Gastrocnemius medialis (tissue), 4 donors: ENCODE measurements at places on chromosomes 5 and 9. TPM values are rescaled to one million over a fixed set of nuclear protein-coding genes. Genes with fewer than 3 reads are reported as not detected.

GRCh38 chr5:173278172-173278571, 43.2 kb upstream of the NKX2-5 start:
- peaks cover 6% of the 10 kb centered on the region for H3K27me3 ChIP-seq
- H3K27ac ChIP-seq = no peak overlapping the region
- no peaks in the 10 kb centered on the region for H3K4me1 ChIP-seq
- H3K4me3 ChIP-seq = no peak overlapping the region
- H3K36me3 ChIP-seq = no peaks in the 10 kb centered on the region
- DNase-seq = no peak

GRCh38 chr5:15544039-15544438, 44.1 kb downstream of the FBXL7 start:
- H3K27me3 ChIP-seq = no peaks in the 10 kb centered on the region
- H3K27ac ChIP-seq = no peak overlapping the region
- no peak overlapping the region for H3K4me3 ChIP-seq
- H3K4me1 ChIP-seq = no peaks in the 10 kb centered on the region
- no peak for DNase-seq

DNA sequence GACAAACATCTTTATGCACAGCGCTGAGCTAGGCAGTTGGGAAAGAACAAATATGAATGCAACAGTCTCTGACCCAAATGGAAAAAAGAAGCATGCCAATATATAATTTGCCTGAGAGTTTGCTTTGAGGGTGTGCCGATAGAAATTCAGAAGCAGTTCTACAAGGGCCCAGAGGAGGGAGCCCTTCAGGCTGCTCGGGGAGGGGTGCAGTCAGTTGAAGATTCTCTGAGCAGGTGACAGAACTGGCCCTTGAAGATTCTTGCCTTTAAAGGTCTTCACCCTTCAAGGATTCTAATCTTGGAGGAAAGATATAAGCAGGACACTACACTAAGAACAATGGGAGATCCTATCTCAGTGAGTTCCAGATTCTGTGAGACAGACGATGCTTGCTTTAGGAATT, 3.7 kb upstream of the PAPPA start:
- H3K36me3 ChIP-seq = no peaks in the 10 kb centered on the region
- H3K27ac ChIP-seq = no peak overlapping the region
- no peaks in the 10 kb centered on the region for H3K27me3 ChIP-seq
- DNase-seq = no peak

- H3K4me1 ChIP-seq = no peaks in the 10 kb centered on the region
- no peak for DNase-seq
- no peaks in the 10 kb centered on the region for H3K36me3 ChIP-seq
- no peak overlapping the region for H3K27ac ChIP-seq
- H3K27me3 ChIP-seq = no peaks in the 10 kb centered on the region
Observed at GRCh38 chr9:134562146-134562849, 79.3 kb upstream of the COL5A1 start.

The MAMDC4 gene
- 0.95 TPM for total RNA-seq

DNA sequence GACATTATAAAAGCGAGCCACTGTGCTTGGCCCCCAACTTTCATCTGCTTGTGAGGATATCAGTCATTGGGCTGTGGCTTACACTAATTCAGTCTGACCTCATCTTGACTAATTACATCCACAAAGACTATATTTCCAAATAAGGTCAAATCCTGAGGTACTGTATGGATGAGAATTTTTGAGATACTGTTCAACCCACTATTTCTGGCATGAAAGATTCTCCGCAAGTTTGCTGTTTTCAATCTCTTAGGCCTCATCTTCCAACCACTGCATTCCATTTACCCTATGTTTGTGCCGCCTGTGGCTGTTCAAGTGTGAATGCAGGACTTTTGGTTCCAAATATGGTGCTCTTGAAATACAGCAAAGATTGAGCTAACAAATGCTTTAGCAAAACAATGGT, 400.9 kb upstream of the SGCD start:
- no peak overlapping the region for H3K4me3 ChIP-seq
- H3K27me3 ChIP-seq = no peaks in the 10 kb centered on the region
- DNase-seq = no peak
- no peaks in the 10 kb centered on the region for H3K36me3 ChIP-seq

- H3K36me3 ChIP-seq = no peaks in the 10 kb centered on the region
- DNase-seq = no peak
- no peak overlapping the region for H3K27ac ChIP-seq
- no peaks in the 10 kb centered on the region for H3K4me1 ChIP-seq
Observed at GRCh38 chr9:89505911-89506310, 8.0 kb upstream of the SEMA4D start.

DNA sequence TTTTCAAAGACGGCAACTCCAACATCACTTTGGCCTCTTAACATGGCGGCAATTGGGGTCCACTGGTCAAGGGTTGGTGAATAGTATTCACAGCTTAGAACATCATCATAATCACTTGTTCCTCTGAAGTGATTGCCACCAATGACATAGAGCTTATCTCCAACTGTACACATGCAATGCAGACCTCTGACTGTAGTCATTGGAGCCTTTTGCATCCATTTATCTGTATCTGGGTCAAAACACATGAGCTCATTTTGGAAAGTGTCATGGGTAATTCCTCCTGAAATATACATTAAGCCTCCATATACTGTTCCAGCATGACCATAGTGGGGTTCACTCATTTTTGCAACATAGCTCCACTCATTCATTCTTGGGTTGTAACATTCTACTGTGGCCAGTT, 2.0 kb downstream of the KLHL9 start:
- no peak for DNase-seq
- no peaks in the 10 kb centered on the region for H3K27me3 ChIP-seq
- H3K4me1 ChIP-seq = peaks cover 50% of the 10 kb centered on the region
- H3K4me3 ChIP-seq = peak overlapping the region; percentile 68
- H3K36me3 ChIP-seq = no peaks in the 10 kb centered on the region
- no peak overlapping the region for H3K27ac ChIP-seq

GRCh38 chr5:98205691-98206461, 567.6 kb upstream of the RGMB start:
- no peaks in the 10 kb centered on the region for H3K36me3 ChIP-seq
- no peak overlapping the region for H3K4me3 ChIP-seq
- H3K27ac ChIP-seq = no peak overlapping the region
- peaks cover 4% of the 10 kb centered on the region for H3K4me1 ChIP-seq
- no peaks in the 10 kb centered on the region for H3K27me3 ChIP-seq

GRCh38 chr9:90085633-90086032, 480.8 kb downstream of the GADD45G start:
- H3K27ac ChIP-seq = no peak overlapping the region
- no peak overlapping the region for H3K4me3 ChIP-seq
- no peaks in the 10 kb centered on the region for H3K27me3 ChIP-seq
- no peaks in the 10 kb centered on the region for H3K36me3 ChIP-seq

- no peak for DNase-seq
- no peak overlapping the region for H3K4me3 ChIP-seq
- no peaks in the 10 kb centered on the region for H3K4me1 ChIP-seq
- no peak overlapping the region for H3K27ac ChIP-seq
- H3K27me3 ChIP-seq = no peaks in the 10 kb centered on the region
- no peaks in the 10 kb centered on the region for H3K36me3 ChIP-seq
Observed at GRCh38 chr5:147613359-147613758, 103.5 kb upstream of the DPYSL3 start.

GRCh38 chr9:17380126-17380861, 198.6 kb upstream of the SH3GL2 start:
- no peaks in the 10 kb centered on the region for H3K36me3 ChIP-seq
- no peaks in the 10 kb centered on the region for H3K27me3 ChIP-seq
- no peak for DNase-seq
- H3K4me3 ChIP-seq = no peak overlapping the region
- no peaks in the 10 kb centered on the region for H3K4me1 ChIP-seq

DNA sequence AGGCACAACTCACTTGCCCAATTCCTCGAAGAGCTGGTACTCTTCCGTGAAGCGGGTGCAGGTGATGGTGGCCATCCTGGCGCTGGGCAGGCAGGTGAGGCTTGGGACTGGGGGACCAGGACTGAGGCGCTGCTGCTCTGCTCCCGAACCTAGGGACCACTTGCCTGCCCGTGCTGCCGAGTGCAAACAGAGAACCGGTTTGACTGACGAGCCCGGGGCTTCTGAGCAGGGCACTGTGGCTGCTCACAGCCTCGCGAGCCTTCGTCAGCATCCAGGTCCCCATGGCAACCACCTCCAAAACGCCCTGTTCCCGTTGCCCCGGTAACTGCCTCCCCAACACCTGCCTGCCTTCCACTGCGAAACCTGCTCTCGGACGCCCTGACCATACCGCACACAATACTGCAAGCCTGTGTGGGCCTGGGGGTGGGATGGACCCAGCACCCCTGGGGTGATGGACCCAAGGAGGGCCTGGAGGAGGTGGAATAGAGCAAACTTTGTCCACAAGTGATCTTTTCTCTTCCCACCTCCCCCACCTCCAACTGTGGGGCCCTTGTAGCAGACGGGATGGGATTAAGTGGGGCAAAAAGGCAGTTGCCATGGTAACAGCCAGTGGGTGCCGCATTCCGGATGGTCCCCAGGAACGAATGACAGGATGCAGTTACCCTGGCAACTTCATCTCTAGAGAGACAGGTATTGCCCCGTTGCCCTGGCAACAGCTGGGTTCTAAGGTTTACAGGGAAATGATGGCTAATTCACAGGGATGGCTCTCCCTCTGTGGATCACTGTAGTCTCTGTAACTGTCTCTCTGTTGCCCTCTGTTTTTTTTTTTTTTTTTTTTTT, at the start of gene CAMK2A:
Gene CAMK2A, minus strand, starts transcription at position 223 of the 840 bp plus-strand sequence. Its CDS starts 148 bp downstream, at position 75.
- no peaks in the 10 kb centered on the region for H3K27me3 ChIP-seq
- no peak within 1 kb of the TSS for H3K27ac ChIP-seq
- H3K4me3 ChIP-seq = no peak within 1 kb of the TSS
- no peaks in the 10 kb centered on the region for H3K36me3 ChIP-seq

GRCh38 chr9:115944166-115944948, 209.2 kb upstream of the PAPPA start:
- H3K27me3 ChIP-seq = no peaks in the 10 kb centered on the region
- H3K36me3 ChIP-seq = no peaks in the 10 kb centered on the region
- peak; percentile 51 for DNase-seq
- H3K27ac ChIP-seq = no peak overlapping the region
- no peak overlapping the region for H3K4me3 ChIP-seq
- H3K4me1 ChIP-seq = no peaks in the 10 kb centered on the region

DNA sequence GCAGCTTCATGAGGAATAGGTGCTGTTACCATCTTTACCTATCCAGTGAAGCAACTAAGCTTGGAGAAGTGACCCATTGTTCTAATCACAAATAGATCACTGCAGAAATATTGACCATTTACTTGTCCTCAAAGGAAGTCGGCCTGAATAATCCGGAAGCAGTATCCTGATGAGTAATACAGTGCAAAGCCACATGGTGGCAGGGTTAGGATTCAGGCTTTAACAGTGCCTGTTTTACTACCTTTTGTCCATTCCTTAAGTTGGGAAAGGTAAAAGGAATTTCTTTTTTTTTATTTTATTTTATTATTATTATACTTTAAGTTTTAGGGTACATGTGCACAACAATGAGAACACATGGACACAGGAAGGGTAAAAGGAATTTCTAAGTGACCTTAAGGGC, 336.3 kb downstream of the KDM4C start:
- H3K36me3 ChIP-seq = no peaks in the 10 kb centered on the region
- DNase-seq = no peak
- peaks cover 39% of the 10 kb centered on the region for H3K4me1 ChIP-seq
- no peaks in the 10 kb centered on the region for H3K27me3 ChIP-seq
- H3K4me3 ChIP-seq = no peak overlapping the region

- DNase-seq = no peak
- no peak overlapping the region for H3K27ac ChIP-seq
- H3K4me1 ChIP-seq = no peaks in the 10 kb centered on the region
- H3K4me3 ChIP-seq = no peak overlapping the region
- H3K27me3 ChIP-seq = no peaks in the 10 kb centered on the region
Observed at GRCh38 chr9:130239363-130239695, 26.2 kb upstream of the HMCN2 start.

DNA sequence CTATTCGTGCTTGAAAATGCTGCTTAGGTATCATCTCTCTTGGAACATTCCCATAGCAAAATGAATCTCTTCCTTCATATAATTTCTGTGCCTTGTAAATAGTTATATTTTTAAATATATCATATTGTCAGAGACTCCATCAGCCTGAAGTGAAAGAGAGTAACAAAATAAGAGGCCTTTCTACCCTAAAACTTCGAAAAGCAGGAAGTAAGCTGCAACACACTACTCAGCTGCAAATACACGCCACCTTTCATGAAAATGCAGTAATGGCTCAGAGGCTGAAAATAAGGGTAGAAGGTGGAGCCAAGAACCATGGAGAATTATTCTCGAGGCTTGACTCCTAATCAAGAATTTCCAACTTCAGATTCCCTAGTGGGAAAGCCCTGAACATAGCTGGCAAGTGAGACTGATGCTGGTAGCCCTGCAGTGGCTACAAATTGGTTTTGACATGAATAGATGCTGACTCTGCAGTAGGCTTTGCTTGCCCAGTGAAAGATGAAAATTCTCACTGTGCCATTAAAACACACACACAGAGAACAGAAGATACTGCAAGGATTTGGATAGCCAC, 30.2 kb upstream of the PTGER4 start:
- H3K27ac ChIP-seq = no peak overlapping the region
- no peak for DNase-seq
- H3K36me3 ChIP-seq = no peaks in the 10 kb centered on the region
- no peak overlapping the region for H3K4me3 ChIP-seq

The NDUFS6 gene
- 111 TPM for total RNA-seq

The PARP8 gene
- 1.4 TPM for total RNA-seq

GRCh38 chr5:1752881-1753280, 46.8 kb downstream of the MRPL36 start:
- H3K27me3 ChIP-seq = no peaks in the 10 kb centered on the region
- H3K4me1 ChIP-seq = no peaks in the 10 kb centered on the region
- no peak for DNase-seq
- H3K36me3 ChIP-seq = no peaks in the 10 kb centered on the region

- no peaks in the 10 kb centered on the region for H3K27me3 ChIP-seq
- H3K27ac ChIP-seq = no peak overlapping the region
- no peak overlapping the region for H3K4me3 ChIP-seq
- peaks cover 31% of the 10 kb centered on the region for H3K4me1 ChIP-seq
- no peak for DNase-seq
- H3K36me3 ChIP-seq = no peaks in the 10 kb centered on the region
Observed at GRCh38 chr9:136682710-136683109, 4.5 kb downstream of the AGPAT2 start.

DNA sequence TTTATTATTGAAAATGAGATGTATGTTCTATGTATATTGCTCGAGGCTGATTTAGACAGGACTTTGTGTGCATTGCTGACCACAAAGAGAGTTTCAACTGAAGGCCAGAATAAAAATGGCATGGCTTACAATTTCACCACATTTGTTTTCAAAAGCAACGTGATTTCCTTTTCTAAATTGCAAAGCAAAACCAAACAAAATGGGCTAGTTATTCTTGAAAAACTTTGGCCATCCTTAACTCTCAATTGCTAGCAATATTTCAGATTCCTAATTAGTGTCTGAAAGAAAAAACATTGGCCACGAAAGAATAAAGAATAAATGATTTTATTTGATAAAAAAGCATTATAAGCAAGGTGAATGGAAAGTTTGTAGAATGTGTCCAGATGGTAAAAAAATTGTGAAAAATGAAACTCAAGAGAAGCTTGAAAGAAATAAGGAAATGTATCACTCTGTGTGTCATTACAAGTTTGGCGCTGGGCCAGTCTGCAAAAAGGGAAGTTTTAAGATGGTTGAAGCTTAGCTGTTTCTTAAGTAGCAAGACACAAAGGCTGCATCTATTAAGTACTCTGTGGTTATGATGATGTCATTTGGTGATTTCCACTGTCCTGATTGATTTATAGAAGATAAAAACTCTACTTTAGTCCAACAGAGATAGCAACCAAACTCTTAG, 89.2 kb upstream of the PRLR start:
- no peak overlapping the region for H3K27ac ChIP-seq
- H3K4me3 ChIP-seq = no peak overlapping the region
- H3K4me1 ChIP-seq = no peaks in the 10 kb centered on the region
- H3K27me3 ChIP-seq = no peaks in the 10 kb centered on the region
